ENCODE measurements at places on chromosomes 1 and 21.

DNA sequence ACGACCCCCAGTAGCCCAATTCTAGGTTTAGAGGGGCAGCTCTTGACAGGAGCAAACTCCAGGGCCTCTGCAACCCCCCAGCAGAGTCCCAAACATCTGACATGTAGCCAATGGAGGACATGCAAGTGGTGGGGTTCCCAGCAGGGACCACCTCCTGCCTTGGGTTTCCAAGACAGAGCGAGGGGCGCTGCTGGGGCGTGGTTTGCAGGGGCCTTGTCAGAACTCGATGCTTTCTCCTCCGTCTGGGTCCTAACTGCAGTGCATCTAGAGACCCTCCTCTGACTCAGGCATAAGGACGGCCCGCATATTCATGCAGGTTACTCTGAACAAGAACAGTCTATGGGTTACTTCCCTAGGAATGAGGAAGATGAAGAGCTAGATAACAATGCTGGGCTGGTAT is 17.2 kb downstream of the EPHX1 start:
- no peak for DNase-seq

GRCh38 chr1:65691152-65691900 is 101.4 kb upstream of the PDE4B start:
- DNase-seq, result no peak

GRCh38 chr1:19338323-19338762 is 26.2 kb downstream of the SLC66A1 start:
- DNase-seq, result no peak

DNA sequence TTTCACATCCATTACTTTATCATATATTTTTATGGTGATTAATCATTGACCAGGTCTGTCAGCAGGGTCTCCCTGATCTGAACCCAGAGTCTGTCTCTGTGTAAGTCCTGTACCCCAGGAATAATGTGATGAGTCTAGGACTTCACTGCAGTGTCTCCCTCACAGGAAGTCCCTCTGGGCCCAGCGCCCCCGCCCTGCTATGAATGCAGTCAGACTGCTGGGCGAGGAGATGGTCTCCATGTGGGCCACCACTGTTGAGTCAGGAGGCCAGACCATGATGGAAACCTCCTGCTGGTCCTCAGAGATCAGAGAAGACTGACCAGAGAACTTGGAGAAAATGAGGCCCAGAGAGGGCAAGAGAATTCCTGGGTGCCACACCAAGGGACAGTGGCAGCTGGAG is 9.5 kb downstream of the TMEM222 start:
- DNase-seq, result no peak

GRCh38 chr1:41656825-41657500 is 172.5 kb upstream of the EDN2 start:
- DNase-seq, result no peak

DNA sequence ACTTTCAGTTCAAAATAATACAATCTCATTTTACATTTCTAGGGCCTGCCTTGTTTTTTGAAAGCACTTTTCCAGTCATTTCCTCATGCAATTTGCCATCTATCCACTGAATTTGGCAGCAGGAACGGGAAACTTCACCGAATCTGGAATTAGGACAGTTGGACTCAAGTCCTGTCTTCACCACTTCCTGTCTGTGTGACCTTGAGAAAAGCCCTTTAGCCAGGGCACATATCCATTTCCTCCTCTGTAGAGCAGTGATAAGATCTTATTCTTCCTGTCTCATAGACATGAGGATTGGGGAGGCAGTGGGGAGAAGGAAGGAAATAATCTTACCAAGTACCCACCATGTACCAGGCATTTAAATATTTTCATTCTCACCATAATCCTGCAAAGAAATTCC is 12.0 kb downstream of the VAV3 start:
- DNase-seq, result no peak

GRCh38 chr1:198970916-198971315 is 332.1 kb downstream of the PTPRC start:
- DNase-seq, result no peak

DNA sequence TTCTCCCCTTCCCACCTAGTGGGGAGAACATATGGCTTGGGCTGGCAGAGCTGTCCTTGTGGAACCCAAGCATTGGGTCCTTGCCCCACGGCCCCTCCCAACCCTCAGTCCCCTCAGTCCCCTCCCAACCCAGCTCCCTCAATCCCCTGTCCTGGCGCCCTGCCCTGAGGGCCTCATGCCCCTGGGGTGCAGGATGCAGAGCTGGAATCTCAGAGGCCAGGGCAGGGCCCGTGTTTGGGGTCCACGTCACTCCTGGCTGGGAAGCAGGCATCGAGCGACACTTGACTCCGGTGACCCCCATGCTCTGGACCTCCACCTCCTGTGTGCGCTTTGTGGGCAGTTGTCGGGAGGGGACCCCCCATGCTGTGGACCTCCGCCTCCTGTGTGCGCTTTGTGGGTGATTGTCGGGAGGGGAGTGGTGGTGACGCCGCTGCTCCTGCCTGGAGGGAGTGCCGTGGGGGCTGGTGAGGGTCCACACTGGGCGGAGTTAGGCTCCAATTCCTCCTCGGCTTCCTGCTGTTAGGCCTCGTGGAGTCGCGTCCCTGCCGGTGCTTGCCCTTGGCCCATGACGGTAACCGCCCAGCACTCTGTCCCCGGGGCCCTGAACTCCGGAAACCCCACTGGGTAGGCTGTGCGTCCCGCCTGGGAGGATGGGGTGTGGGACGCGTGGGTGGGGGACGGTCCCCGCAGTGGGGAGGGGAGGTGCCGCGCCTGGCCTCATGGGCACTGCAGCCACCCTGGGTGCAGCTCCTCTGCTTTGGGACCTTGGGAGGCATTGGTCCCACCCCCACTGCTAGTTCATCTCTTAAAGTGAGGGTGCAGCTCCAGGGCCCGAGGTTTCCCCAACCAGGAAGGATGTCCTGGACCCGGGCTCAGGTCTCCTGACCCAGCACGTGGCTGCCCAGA is 31.2 kb downstream of the SLX9 start:
- DNase-seq, result no peak

Data from glomerular endothelial cell (primary cell).